ENCODE measurements at places on chromosomes 16 and 17.
A peak's percentile ranks its signal among the peaks of the same experiment; 100 is the strongest.

GRCh38 chr17:1979182-1979985 lies 45.8 kb downstream of the RTN4RL1 start:
- DNase-seq = peak; percentile 63

DNA sequence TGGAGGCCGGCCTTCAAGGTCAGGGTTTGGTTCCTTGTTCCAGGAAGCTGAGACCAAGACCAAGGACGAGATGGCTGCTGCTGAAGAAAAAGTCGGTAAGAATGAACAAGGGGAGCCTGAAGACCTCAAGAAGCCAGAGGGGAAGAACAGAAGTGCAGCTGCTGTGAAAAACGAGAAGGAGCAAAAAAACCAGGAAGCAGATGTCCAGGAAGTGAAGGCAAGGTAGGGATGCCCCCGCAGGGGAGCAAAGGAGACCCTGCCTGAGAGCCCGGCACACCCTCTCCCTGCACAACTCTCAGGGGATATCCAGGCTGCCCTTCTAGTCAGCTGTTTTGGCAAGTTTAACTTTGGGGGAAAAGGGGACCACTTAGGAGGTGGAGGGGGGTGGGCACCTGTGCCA lies 29.0 kb downstream of the RNF213 start:
- DNase-seq = no peak

GRCh38 chr17:72011561-72011960 lies 109.3 kb upstream of the SOX9 start:
- no peak for DNase-seq

GRCh38 chr17:42266918-42267766 lies 9.0 kb downstream of the STAT5B start:
- peak; percentile 21 for DNase-seq

DNA sequence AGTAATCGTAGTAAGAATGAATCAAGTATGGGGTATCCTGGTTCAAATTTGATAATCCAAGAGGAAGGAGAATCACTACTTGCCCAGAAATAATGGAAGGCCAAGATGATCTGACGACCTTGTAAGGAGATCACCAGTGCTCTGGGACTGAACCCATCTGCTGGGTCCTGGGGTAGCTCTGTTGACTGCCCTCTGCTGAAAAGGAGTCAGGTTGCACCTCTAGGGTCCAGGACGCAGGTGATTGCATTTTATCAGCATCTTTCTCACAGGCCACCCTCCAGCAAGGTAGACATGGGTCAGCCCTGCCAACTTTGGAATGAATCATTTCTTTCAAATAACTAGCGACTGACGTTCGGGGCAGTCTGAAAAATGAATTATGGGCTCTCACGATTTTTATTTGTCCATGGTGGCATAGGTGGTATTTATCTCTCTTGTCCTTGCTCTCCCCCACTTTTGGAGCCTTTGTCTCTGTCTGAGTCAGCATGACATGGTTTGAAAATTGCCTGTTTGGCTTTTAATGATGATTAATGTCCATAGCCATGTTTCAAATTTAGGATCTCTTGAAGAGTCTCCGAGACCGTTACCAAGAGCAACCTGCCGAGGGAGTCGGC lies 163.7 kb downstream of the MSI2 start:
- no peak for DNase-seq

DNA sequence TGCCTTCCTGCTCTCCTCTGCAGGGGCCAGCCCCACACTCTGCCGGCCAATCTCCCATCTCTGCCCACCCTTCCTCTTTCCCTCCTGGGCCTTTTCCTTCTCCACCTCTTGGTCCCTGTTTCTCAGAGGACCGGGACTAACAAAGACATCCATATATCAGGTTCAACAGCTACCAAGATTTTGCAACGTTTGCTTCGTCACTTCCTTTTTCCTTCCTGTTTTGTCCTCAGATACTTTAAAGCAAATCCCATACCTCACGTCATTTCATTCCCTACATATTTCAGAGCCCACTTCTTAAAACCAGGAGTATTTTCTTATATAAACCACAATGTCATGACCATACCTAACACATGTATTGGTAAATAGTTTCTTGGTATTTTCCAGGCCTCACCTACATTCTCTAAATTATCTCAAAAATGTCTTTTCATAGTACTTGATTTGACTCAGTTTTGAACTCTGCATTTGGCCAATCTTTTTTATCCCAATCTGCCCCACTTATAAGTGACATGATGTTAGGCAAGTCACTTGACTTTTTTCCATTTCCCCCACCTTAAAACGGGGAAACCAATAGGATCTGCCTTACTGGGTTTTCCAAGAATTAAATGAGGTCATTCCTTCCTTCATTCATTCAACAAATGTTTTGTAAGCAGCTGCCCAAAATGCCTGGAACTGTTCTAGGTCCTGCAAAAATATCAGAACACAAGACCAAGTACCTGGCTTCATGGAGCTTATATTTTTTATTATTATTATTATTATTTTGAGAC lies 7.2 kb upstream of the USP10 start:
- no peak for DNase-seq

DNA sequence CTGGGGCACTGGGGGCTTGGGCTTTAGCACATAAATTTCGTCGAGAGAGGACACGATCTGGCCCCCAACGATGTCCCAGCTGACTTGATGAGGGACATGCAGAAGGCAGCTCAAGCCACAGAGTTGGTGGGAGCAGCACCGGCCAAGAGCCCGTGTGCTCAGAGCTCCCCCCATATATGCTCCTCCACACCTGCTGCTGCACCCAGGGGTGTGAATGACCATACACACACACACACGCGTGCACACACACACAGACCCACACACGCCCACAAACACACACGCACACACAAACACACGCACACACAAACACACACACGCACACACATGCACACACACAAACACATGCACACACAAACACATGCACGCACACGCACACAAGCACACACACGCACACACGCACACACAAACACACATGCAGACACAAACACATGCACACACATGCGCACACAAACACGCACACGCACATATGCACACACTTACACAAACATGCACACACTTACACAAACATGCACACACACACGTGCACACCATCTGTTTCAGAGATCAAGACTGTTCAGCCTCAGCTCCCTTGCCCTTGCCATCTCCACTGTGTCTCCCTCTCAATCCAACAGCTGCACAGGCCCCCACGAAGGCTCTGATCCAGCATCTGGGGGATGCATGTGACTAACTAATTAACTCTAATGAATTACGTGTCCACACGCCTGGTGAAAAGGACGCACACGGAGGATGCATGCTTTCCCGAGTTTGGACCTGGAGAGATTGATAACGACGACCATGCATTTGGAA lies 85.6 kb upstream of the TNRC6C start:
- DNase-seq = no peak

- no peak for DNase-seq
These were observed 13.6 kb downstream of the HSD11B2 start for GRCh38 chr16:67444259-67445125.
